Mesothelial cell of epicardium (in vitro differentiated cells): ENCODE measurements at places on chromosomes 16 and 17.

GRCh38 chr16:83266848-83267553 lies 540.8 kb upstream of the HSBP1 start:
- no peak for DNase-seq

- no peak for DNase-seq
Observed at GRCh38 chr17:69300222-69300621, 26.7 kb downstream of the ABCA5 start.

GRCh38 chr17:75475144-75475835 lies 18.9 kb downstream of the TMEM94 start:
- no peak for DNase-seq

DNA sequence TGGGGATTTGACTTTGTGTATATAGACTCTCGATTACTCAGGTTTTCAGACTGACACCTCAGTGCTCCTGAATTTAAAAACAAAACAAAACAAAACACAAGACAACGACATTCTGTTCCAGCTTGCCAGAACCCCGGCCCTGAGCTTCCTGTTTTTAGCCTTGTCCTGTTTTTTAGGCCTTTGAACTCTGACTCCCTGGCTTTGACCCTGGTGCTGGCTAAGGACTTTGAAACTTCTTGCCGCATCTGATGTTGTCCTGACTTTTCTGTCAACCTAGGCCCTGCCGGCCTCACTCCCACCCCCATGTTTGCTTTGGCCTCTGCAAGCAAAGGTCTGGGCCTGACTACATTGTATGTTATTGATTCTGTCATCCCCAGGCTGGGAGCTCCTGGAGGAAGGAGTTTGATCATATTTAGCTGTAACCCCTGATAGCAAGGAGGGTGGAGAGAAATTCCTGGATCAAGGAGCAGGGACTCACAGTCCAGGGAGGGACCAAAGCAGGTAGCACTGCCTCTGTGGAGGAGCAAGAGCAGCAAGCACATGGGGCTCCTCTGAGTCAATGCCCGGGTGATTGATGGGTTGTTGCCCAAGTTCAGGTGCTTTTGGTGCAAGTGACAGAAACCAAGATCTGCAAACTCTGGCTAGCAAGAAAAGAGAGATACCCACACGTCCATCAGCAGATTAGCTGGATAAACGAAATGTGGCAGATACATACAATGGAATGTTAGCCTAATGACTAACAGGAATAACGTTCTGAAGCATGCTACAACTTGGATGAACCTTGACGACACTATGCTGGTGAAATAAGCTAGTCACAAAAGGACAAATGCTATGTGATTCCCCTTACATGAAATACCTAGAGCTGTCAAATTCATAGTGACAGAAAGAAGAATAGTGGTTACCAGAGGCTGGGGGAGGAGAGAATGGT lies 7.7 kb downstream of the CCL16 start:
- no peak for DNase-seq

DNA sequence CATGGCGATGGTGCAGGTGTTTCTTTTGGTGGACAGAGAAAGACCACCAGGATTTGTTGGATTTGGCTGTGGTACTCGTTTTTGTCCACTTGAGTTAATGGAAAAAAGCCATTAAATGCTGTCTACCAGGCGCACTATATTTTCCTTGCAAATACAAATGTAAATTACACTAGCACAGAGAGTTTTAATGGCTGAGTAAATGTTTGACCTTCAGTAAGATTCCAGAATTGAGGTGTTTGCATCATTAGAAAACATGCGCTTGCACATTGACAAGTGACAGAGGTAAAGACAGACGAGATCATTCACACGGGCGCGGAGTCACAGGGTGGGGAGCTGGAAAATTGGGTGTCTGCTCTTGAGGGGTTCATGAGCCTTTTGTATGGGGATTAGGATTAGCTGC lies 53.5 kb upstream of the AKTIP start:
- no peak for DNase-seq

DNA sequence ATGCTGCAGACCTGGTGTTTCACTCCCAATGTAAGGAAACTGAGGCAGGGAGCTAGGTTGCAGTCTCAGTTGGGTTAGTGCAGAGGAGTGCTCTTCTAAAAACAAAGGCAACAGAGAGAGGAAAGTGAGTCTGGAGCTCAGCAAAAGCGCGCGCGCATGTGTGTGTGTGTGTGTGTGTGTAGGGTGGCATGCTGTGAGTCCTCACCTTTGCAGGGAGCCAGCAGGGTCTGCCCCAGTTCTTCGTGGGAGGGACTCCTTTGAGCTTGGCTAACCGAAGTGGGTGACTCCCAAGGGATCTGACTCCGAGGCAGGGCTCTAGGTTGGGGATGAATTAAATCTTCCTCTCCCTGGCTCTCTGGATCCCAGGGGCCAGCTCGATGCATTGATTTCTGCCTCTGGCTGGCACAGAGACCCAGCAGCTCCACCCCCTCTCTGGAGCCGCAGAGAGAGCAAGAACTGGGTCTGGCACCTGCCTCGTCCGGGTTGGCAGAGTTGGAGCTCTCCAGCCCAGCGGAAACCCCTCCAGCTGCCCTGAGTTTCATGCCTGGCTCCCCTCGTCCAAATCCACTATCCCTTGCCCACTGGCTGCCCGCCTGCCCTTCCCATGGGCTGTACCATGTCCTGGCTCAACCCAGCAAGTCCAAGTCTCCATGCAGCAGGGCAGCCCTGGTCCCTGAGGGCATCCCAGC lies 1.3 kb upstream of the BTBD17 start:
- DNase-seq: no peak

GRCh38 chr16:23784811-23785447 lies 30.1 kb downstream of the CHP2 start:
- no peak for DNase-seq

- no peak for DNase-seq
Observed at GRCh38 chr16:89074803-89075688, 18.6 kb upstream of the ACSF3 start.

DNA sequence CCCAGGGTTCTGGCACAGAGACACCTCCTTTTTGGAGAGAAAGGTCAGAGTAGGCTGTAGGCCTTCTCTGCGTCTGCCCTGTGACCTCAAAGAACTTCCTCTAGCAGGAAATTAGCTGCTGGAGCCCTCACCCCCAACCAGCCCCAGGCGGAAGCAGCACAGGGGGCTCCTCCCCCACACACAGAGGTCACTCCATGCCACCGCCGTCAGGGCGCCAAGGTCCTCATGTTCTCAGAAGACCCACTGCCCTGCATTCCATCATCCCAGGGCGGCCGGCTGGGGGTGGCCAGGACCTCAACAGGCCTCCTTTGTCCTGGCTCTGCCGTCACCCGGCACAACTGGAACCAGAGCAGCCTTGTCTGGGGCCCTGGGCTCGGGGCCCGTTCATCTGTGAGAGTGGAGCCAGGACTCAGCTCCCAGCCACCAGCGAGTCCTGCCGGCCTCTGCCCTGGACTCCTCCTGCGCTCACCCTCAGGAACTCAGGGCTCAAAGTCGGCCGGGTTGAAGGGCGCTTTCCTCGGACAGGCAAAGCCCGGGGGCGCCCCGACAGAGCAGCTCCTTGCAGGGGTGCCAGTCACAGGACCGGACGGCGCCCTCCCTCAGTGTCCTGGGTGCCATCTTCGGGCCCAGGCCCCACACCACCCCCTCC lies 1.2 kb downstream of the TMC6 start:
- no peak for DNase-seq

- no peak for DNase-seq
Observed at GRCh38 chr17:28570716-28571360, 486 bp downstream of the PIGS start.

DNA sequence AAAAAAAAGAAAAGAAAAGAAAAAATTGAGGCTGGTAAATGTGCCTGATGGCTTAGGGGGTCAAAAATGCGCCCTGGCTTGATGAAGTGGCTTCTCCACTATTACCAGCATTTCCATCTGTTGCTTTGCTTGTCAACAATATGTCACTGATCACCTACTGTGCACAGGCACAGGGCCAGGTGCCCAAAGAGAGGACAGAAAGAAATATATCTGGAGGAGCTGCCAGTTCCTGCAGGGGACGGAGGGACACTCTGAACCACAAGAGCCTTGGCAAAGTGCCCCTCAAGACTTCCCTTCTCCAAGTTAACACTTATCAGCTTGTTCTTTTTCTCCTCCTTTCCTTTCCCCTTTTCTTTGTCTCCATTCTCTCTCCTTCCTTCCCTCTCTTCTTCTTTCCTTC lies 34.7 kb downstream of the GINS3 start:
- no peak for DNase-seq

GRCh38 chr17:62017912-62018311 lies 47.2 kb downstream of the MED13 start:
- no peak for DNase-seq

GRCh38 chr17:8044819-8045810 lies 6.3 kb downstream of the ALOX15B start:
- no peak for DNase-seq

GRCh38 chr16:78773291-78773702 lies 673.8 kb downstream of the WWOX start:
- DNase-seq: no peak

DNA sequence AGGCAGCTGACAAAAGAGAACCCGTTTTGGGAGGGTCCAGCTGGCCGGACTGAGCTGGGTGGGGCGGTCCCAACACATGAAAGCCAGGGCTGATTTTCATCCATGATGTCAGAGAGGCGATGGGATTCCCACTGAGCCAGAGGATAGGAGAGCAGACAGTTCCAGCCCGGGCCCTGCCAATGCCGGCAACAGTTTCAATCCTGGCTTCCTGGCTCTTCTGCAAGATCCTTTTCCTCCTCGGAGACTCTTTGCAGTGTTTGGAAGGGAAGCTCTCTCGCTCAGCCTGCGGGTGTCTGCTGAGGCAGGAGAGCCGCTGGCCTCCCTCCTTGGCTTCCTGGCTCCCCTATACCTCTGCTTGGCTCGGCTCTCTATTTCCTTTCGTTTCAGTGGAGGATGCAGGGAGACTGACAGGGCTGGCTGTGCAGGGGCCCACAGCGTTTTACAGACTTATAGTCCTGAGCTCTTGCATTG lies 145.5 kb upstream of the SOX9 start:
- no peak for DNase-seq
